Activated naive CD8-positive, alpha-beta T cell treated with anti-CD3 and anti-CD28 coated beads, Interleukin-2, amount 10 ng/mL, durations not matched to agents 7 days and 5 days (primary cell): ENCODE measurements at places on chromosomes 4 and X. TPM values are rescaled to one million over a fixed set of nuclear protein-coding genes. Genes with fewer than 3 reads are reported as not detected.

Gene ANKRD37
- total RNA-seq: 8.1 TPM

Gene EDA2R
- 2.3 TPM for total RNA-seq

Gene CT45A3
- not detected for total RNA-seq

Gene RAB40AL
- 0.60 TPM for total RNA-seq

Gene HPSE
- 16.5 TPM for total RNA-seq

Gene HSFX1
- total RNA-seq: 0.86 TPM

Gene TEX13B
- total RNA-seq: not detected
